ENCODE measurements at places on chromosomes 5 and 9. TPM values are rescaled to one million over a fixed set of nuclear protein-coding genes. Genes with fewer than 3 reads are reported as not detected.

The GARIN3 gene
- not detected for total RNA-seq

The LTC4S gene
- total RNA-seq, result 0.85 TPM

The RASGRF2 gene
- 26.4 TPM for total RNA-seq

The PCDHGA7 gene
- 1.3 TPM for total RNA-seq

The HOMER1 gene
- total RNA-seq, result 13.4 TPM

The AK3 gene
- 65.0 TPM for total RNA-seq

The ADAMTS12 gene
- total RNA-seq, result 2.3 TPM

The CDO1 gene
- total RNA-seq, result 3.3 TPM

The DAPK1 gene
- total RNA-seq, result 51.6 TPM

The FOXD4L3 gene
- total RNA-seq, result not detected

The FGFR4 gene
- total RNA-seq, result 2.6 TPM

The HRCT1 gene
- total RNA-seq, result 0.93 TPM

The S1PR3 gene
- 3.6 TPM for total RNA-seq
